CD4-positive, alpha-beta T cell treated with Interleukin-1 beta for 1 hour (primary cell): ENCODE measurements at places on chromosomes 7 and 10.

DNA sequence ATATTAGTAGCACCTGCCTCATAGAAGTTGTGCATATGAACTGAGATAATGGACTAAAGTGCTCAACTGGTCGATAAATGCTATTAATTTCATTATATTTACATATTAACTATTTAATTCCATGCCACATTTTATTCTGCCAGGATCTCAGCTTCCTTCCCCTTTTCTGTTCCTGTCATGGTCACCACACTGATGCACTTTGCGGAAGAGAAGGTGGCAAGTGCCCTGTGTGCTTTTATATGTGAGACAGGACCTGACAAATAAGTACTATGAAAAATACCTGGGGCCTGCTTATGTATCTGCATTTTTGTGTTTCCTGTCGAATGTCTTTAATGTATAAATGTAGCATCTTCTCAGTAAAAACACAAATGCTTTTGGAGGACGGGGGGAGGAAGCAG, 12.2 kb downstream of the ATP6V0E2 start:
- no peak for DNase-seq

DNA sequence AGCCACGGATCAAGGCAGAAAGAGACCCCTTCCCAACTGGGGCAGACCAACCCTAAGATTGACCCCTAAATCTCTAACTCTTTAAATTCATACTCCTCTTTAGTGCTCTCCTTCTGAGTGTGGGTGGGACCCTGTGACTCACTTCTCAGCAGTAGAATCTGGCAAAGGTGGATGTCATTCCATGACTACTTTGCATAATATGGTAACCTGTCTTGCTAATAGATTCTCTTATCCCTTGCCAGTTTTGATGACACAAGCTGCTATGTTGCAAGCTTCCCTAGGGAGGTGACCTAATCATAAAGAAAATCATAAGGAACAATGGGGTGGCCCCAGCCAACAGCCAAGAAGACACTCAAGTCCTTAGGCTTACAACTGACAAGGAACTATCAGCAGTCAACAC, 155.4 kb upstream of the VWC2 start:
- no peak for DNase-seq

- peak; percentile 79 for DNase-seq
Measured at GRCh38 chr7:44257618-44258422, 57.0 kb downstream of the YKT6 start.

DNA sequence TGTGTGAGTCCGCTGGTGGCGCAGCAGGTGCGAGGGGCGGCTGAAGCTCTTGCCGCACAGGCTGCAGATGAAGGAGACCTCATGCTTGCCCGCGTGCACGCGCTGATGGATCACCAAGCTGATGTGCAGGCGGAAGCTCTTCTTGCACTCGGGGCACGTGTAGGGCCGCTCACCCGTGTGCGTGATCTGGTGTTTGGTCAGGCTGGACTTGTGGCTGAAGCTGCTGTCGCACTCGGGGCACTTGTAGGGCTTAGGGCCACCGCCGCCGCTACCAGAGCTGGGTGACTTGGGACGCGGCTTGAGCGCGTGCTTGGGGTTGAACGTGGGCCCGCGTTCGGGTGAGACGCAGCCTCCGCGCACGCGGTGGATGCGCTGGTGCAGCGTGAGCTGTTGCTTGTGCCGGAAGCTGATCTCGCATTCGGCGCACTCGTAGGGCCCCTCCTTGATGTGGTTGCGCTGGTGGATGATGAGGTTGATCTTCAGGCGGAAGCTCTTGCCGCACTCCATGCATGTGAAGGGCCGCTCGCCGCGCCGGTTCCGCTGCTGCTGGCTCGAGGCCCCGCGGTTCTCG, 28.7 kb downstream of the ZNF777 start:
- no peak for DNase-seq

DNA sequence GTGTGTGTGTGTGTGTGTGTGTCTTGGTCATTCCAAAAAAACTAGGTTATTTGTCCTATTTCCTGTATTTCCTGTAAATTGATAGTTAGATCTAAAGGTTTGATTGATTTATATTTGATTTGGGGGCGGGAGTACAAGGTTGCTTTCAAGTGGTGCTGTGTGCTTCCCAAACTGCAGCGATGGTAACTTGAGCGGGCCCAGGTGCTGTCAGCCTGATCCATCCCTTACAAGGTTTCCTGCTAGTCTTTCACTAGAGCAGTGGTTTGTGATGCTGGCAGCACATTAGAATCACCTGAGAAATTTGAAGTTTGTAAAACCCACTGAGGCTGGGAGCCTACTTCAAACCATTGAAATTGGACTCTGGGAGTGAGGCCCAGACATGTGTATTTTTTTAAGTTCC, 23.7 kb downstream of the ABCC2 start:
- no peak for DNase-seq

GRCh38 chr7:128404886-128405470, 4.8 kb downstream of the IMPDH1 start:
- no peak for DNase-seq

GRCh38 chr7:25399000-25399750, 170.9 kb upstream of the NPVF start:
- DNase-seq, result no peak

DNA sequence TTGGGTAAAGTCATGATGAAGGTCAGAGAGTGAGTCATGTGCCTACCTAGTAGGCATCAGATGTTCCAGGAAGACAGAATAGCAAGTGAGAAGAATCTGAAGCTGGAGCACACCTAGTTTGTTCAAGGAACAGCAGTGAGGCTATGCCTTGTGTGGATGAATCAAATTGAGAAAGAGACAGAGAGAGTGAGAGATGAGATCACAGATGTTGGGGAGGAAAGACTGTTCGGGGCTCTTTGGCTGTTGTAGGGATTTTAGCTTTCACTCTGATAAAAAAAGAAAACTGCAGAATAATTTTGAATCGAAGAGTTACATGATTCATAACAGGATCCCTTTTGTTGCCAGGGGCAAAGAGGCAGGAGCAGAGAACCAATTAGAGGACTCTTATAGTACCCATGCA, 6.3 kb downstream of the LIPF start:
- no peak for DNase-seq

GRCh38 chr10:114550756-114551635, 107.1 kb downstream of the ABLIM1 start:
- peak; percentile 42 for DNase-seq

DNA sequence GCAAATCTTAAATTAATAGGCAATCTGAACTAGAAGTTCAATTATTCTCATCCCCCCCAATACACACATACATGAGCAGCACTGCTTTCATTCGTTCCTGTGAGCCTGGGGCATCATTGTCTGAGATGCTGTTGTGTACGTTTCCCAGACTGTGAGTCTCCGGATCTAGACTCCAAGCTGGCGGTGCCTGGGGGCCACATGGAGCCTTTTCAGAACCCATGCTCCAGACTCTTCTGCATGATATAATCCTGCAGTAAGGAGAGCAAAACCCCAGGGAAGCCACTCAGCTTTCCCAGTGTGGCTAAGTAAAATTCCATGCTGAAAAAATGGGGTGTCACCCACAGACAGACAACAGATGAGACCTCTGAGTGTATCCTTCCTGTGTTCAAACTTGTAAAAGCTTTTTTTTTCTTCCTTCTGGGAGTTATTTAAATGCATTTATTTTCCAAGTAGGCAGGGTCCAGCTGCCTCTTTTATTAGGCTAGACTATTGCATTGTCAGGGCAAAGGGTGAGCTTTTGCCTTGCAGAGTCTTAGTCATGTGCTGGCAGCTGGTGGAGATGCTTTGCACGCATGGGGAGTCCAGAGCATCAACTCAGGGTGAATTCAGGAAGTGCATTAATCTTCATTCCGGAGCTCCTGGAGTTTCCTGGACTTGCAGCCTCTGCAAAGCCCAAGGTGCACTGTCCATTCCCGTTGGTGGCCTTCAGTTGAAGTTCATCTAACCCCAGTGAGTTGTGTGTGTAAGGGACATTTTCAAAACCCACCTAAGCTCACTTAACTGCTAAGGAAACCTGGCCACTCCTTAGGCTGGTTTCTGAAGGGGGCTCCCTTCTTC, 185.7 kb upstream of the ADO start:
- DNase-seq, result no peak

- no peak for DNase-seq
Measured at GRCh38 chr7:130369831-130370550, 10.3 kb upstream of the CPA1 start.

- no peak for DNase-seq
Measured at GRCh38 chr7:128268233-128268632, 27.2 kb downstream of the LEP start.

DNA sequence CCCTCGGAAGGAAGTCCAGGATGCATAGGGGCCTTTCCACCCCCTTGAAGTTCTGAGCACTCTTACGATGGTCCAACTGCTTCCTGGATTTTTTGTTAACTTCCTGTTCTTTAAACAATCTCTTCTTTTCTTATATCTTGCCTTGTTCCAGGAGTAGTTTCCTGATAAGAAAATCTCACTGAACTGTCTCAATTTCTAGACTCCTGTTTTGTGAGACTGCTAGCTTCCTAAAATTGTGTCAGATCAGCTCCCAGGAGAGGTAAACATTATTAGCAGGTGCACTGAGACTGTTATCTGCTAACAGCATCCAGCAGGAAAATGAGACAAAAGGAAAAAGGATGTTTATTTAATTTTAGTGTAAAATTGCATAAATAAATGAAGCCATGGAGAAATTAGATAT, 106.2 kb upstream of the PITRM1 start:
- DNase-seq, result no peak

DNA sequence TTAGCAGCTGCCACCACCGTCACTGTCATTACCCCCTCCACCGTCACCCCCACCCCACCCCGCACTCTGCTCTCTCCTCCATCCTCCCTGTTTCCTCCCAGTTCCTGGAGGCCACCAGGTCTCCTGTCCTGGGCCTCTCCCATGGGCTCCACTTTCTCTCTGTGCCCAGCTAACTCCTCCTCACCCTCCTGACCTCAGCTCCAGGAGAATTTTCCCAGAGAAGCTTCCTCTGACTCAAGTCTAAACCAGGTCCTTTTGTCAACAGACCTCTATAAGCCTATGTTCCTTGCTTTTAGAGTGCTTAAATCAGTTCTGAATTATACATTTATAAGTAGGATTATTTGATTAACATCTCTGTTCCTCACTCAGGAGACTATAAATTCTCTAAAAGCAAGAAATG, 150.0 kb downstream of the ARHGAP12 start:
- no peak for DNase-seq

- DNase-seq, result no peak
Measured at GRCh38 chr7:133742709-133743538, 384.2 kb upstream of the LRGUK start.

DNA sequence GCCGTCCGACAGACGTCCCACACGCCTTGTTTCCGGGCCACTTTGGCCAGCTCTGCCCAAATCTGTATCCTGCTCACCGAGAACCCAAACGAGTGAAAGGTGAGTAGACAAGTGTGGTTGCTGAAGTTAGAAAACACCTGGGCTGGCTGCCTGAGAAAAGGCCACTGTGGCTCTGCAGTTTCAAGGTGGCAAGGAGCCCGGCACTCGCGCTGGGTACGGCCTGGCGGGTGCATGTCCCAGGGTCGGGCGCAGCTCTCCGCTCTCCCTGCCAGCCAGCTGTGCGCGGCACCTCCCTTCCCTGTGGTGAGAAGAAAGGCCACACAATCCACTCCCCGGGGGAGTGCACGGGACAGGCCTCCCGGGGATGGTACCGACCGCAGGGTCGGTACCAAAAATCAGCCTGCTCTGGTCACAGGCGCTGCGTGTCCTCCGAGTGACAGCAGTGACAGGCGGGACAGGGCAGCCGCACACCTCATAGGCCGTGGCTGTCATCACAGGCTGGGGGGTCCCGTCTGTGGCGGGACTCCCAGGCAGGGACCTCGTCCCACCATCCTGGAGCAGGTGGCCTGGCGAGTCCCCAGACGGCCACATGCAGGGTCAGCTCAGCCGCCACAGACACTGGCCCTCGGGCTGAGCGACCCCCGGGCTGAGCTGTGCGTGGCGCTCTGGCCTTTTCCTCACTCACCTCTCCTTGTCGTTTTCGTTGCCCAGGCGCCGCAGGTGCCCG, 22.8 kb downstream of the CFAP46 start:
- no peak for DNase-seq

DNA sequence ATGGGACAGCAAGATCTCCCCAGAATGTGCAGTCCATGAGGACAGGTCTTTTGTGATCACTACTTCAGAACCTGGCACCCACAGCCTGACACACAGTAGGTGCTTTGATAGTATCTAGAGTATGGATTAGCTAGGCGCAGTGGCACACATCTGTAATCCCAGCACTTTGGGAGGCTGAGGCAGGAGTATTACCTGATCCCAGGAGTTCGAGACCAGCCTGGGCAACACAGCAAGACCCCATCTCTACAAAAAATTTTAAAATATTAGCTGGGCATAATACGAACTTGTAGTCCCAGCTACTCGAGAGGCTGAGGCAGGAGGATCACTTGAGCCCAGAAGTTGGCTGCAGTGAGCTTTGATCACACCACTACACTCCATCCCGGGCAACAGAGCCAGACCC, 22.3 kb upstream of the ARPC1B start:
- DNase-seq, result no peak

DNA sequence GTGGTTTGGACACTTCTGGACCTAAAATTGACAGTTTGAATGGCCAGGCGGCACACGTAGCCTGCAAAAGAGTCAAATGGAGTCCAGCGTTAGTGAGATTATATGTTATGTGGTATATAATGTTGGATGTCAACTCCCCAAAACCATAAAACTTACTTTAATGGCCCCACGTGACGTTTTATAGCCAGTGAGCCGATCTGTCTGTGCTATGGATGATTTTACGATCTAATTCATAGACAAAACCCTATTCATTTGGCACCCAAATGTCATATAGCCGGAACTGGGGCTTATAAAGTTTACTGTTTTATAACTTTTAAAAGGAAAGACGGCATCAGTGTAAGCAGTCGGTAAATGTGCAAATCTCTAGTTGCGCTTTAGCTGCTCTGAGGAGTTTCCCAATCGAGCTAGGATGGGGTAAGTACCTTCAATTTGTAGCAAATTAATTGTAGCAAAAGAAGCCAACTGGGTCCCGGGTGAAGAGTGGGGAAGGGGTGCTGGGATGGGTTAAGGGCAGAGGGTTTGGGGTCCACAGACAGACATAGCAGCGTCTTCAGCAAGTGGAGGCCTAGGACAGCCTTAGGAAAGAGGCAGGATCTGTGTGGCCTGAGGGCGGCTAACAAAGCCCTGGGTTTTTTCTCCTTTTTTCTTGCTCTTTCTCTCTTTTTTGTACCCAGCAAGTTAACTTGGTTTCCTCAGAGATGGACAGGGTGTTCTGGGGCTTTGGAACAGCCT, 3.2 kb downstream of the HOXA5 start:
- no peak for DNase-seq

DNA sequence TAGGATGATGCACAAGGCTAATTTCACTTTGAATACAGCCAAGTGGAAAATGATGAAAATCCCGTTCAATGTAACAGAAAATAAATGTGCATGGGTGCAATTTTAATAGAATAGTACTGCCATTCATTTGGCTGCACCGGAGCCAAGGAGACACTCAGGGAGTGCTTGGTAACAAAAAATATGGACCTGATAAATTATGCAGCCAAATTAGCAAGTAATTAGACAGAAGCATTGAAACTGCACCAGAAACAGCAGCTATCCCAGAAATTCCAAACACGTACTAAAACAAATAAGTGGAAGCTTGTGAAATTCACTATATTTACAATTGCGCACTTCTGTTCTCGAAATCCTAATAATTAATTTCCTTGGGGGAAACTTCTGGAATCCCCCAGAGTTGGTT, 31.5 kb downstream of the ST8SIA6 start:
- no peak for DNase-seq

- DNase-seq, result no peak
Measured at GRCh38 chr10:74453169-74453568, 302.1 kb downstream of the ADK start.
